ENCODE measurements at places on chromosomes 2 and 18.
A peak's percentile ranks its signal among the peaks of the same experiment; 100 is the strongest.

GRCh38 chr2:114683251-114683650 is 240.8 kb downstream of the DPP10 start:
- DNase-seq = no peak

DNA sequence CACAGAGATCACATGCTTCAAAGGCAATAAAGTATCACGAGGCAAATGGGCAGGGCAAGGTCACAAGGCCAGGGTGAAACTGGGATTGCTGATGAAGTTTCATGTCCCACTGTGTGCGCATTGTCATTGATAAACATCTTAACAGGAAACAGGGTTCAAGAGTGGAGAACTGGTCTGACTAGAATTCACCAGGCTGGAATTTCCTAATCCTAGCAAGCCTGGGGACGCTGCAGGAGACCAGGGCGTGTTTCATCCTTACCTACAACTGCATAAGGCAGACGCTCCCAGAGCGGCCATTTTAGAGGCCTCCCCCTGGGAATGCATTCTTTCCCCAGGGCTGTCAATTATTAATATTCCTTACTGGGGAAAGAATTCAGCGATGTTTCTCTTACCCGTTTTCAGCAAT is 33.2 kb downstream of the PTPN4 start:
- no peak for DNase-seq

DNA sequence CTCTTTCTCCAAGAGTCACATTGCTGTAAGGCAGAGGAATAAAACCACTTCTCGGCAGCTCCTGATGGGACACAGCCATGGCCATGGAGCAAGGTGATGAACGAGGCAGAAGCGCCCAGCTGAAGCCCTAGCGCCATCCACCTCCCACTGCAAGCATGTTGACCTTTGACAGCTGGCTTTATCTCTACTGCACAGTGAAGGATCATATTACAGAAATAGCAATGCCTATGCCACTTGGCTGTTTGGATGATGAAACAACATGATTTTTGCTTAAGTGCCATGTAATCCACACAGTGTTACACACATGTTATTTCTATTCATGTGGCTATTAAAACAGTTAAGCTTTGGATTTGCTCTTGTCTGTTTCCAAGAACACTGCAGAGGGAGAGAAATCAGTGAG is 167.7 kb downstream of the VAPA start:
- DNase-seq = no peak

DNA sequence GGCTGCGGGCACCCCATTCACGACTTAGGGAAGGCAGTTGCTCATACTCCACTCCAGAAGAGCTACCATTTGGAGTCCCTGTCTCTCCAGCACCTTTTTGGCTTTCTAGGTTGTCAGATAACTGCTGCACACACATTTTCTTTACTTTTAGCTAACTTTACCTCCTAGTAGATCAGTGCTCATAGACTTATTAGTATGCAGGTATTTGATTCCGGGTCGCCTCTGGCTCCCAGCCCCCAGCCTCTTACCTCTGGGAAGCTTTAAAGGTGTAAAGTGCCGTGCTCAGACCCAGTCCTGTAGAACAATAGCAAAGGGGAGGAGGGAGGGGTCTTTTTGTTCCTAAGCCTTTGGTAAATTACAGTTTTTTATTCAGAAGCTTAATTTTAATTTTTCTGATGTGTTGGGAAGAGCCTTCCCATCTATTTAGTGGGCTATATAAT is 102.9 kb downstream of the SPTBN1 start:
- no peak for DNase-seq

DNA sequence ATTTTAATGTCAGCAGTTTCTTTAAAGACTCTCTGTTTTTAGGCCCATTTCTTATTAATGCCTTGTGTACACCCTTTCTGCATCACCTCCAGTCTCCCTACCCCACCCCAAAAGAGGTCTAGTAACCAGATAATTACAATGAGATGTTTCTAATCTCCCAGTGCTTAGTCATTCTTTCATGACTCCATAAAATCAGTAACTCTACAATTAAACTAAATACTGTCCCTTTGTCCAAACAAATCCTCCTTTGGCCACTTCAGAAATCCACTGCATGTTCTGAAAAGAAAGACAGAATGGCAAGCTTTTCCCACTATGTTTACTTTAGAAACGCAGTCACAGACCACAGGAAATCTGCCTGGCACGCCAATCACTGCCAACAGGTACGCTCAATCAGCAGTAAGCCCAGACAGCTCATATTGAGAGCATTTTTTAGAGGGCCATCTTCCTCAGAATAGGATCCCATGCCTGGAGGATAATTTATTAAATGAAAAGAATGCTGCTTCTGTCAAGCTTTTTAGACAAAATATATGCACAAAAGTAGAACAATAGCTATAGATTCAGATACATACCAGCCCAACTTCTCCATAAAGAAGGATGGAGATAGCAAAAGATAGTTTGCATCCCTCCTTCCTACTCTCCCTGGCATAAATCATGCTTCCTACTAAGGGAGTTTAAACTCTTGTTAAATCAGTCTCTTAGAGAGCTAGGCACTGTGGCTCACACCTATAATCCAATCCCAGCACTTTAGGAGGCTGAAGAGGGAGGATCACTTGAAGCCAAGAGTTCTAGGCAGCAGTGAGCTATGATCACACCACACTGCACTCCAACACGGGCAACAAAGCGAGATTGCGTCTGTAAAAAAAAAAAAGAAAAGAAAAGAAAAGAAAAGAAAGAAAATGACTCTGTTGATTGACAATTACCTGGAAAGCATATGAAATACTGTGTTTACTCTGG is 14.6 kb downstream of the CLASP1 start:
- no peak for DNase-seq

- DNase-seq = no peak
Observed at GRCh38 chr18:78641689-78642231, 337.9 kb upstream of the SALL3 start.

- DNase-seq = no peak
Observed at GRCh38 chr2:176872406-176872805, 340.2 kb upstream of the HNRNPA3 start.

- no peak for DNase-seq
Observed at GRCh38 chr18:73419531-73419930, 551.7 kb upstream of the NETO1 start.

DNA sequence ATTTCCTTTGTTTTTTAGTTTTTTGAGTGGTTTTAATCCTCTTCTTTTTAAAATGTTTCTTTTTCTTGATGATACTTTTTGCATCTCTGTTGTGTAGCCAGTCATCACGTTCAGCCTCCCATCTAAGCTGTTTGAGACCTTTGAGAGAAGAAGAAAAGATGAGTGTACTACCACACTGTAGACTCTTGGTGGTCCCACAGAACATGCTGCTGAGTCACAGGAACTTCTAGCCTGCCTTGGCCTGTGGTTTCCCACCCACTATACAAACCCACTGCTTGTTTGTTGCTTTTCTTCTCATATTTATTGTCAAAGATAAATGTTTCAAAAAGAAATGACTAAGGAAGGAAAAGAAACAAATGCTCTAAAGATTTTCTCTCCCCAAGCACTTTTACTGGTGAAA is 5.5 kb downstream of the CEBPZOS start:
- no peak for DNase-seq

DNA sequence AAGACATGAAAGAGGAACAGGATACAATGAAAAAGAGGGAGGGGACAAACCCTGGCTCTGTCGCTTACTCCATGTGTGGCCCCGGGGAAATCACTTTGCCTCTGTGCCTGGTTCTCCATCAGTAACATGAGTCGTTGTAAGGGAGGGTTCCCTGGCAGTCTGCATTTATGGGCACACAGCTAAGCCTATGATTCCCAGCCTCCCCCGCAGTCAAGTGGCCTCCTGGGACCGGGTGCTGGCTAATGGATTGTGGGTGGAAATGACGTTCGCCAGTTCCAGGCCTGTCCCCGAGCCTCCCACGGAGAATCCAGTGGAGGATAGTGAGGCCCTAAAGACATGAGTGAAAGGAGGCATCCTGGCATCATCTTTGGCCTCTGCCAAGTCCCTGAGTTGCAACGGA is 42.7 kb downstream of the SFXN5 start:
- no peak for DNase-seq

GRCh38 chr18:55141318-55141717 is 182.1 kb upstream of the CCDC68 start:
- DNase-seq = no peak

DNA sequence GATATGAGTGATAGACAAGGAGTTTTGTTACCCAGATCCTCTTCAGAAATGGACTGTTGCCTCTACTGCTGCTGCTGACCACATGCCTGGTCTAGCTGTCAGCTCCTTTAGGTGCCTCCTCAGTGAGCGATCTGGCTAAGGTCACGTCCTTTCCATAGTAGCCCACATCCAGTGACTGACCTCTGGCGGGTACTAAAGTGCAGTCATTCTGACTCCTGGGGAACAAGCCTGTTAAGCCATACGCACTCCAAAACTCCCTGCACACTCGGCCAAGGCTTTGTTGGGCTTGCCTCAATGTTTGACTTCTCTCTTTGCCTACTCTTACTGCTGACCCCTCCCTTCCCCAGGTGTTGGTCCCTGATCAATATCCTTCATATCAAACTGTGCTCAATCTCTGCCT is 685.2 kb downstream of the IRS1 start:
- DNase-seq = no peak

GRCh38 chr18:34709750-34710441 is at the start of gene DTNA:
DTNA (plus strand) TSS chr18:34710298; CDS start chr18:34755977, 45,679 bp downstream.
- no peak for DNase-seq

DNA sequence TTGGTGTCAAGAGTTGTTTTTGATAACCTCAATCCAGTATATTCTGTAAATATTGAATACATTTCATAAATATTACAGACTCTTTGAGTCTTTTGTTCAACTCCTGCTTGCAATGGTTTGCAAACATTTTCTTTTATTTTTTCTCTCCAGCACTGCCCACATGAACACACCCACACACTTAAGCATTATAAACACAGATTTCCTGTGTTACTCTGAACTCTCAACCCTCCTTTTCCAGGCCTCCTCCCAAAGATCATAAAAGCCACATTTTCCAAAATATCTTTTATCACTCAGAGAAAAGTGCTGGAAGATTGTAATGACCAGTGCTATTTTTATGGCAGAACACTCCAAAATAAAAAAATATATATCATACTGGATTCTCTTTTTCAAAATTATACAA is 20.5 kb downstream of the ARHGAP25 start:
- peak; percentile 0 for DNase-seq

GRCh38 chr2:239025096-239025801 is 177.4 kb downstream of the TWIST2 start:
- no peak for DNase-seq

DNA sequence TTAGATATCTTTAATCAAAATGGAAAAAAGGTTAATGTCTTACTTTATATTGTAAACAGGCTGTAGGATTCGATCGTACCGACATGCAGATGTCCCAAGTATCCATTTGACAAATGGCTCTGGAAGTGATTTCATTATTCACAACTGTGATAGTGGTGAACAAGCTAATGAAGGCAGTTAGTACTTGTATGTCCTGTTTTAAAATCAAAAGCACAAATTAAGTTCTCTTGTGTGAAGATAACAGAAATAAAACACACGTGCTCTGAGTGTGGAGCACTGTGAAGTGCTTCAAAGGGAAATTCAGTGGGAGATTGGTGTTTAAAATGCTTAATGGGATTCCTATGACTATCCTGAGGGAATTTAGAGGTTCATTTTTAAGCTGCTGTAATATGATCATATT is 8.6 kb upstream of the LRP1B start:
- DNase-seq = no peak

DNA sequence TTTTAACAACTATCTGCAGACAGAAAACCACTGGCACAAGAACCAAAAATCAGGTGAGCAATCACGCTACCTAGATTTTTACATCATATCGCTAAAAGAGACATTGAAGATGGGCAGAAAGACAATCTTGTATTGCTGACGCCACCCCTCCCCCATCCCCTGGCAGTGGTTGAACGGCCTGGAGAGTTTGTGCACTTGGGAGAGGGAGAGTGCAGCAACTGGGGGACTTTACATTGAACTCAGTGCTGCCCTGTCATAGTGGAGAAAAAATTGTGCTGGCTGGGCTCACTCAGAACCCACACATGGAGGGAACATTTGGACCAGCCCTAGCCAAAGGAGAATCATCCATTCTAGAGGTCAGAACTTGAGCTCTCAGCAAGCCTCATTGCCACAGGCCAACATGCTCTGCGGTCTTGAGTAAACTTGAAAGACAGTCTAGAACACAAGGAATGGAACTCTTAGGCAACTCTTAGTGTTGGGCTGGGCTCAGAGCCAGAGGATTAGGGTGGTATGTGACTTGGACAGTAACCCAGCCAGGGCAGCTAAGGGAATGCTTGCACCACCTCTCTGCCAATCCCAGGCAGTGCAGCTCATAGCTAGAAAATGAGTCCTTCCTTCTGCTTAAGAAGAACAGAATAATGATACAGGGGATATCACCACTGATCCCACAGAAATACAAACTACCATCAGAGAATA is 220.0 kb upstream of the CYP26B1 start:
- DNase-seq = no peak

DNA sequence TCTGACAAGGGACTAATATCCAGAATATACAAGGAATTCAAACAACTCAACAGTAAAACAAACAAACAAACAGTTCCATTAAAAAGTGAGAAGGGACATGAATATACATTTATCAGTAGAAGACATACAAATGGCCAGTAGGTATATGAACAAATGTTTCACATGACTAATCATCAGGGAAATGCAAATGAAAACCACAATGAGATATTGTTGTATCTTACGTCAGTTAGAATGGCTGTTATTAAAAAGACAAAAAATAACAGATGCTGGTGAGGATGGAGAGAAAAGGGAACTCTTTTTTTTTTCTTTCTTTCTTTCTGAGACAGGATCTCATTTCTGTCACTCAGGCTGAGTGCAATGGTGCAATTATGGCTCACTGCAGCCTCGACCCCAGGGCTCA is 175.5 kb downstream of the CAMKMT start:
- DNase-seq = no peak

GRCh38 chr2:238654479-238655197 is 193.2 kb upstream of the TWIST2 start:
- no peak for DNase-seq

DNA sequence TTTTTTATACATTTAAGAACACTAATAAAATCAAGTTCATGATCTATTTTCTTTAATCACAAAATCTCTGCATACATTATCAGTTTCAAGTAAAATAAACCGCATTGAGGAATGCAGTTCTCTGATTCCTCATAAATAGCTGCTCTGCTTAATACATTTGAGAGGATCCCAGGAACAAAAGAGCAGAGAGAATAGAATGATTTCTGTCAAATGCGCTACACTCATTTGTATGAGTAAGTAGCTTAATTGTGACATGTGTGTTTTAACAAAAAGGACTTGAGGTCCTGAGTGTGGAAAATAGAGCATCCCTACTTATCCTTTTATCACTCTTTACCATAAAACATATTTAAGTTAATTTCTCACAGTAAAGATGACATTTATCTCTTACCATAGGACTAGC is 134.0 kb downstream of the PID1 start:
- no peak for DNase-seq
